MCF 10A (cell line): ENCODE measurements at places on chromosomes 16 and 17. TPM values are rescaled to one million over a fixed set of nuclear protein-coding genes. Genes with fewer than 3 reads are reported as not detected.

GRCh38 chr17:79023886-79024771, at the start of gene C1QTNF1:
Gene C1QTNF1, plus strand, starts transcription at chr17:79024169. Its CDS starts 19,800 bp downstream, at chr17:79043969.
- DNase-seq, result no peak
- peaks cover 12% of the 10 kb centered on the region for H3K36me3 ChIP-seq
- no peaks in the 10 kb centered on the region for H3K27me3 ChIP-seq
- H3K4me3 ChIP-seq, result peak within 1 kb of the TSS; percentile 73

GRCh38 chr17:9307313-9307998, 268.2 kb downstream of the STX8 start:
- no peaks in the 10 kb centered on the region for H3K27me3 ChIP-seq
- H3K36me3 ChIP-seq, result no peaks in the 10 kb centered on the region
- peak overlapping the region; percentile 39 for H3K27ac ChIP-seq
- H3K4me3 ChIP-seq, result no peak overlapping the region

DNA sequence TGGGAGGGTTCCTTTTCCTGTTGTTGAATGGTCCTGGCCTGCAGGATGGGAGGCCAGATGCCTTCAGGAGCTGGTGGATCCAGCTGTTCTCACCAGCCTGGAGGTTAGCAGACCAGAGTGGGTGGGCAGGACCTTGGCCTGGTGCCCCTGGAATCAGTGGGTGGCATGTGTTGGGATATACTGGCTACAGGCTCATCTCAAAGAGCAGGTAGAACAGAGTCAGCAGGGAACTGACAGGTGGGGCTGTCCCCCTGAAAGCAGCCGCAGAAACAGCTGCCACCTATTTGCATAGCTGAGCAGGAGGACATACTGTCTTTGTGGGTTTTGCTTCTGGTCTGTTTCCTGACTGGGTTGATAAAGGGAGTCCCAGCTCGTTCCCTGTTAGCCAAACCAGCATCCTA, 144.1 kb downstream of the RAB11FIP4 start:
- peaks cover 10% of the 10 kb centered on the region for H3K4me1 ChIP-seq
- no peak overlapping the region for H3K4me3 ChIP-seq
- H3K27ac ChIP-seq, result no peak overlapping the region
- no peaks in the 10 kb centered on the region for H3K36me3 ChIP-seq
- H3K27me3 ChIP-seq, result no peaks in the 10 kb centered on the region

GRCh38 chr16:2537451-2538379, at the start of gene PDPK1:
Gene PDPK1, plus strand, starts transcription at chr16:2538021. Its CDS starts 92 bp downstream, at chr16:2538113.
- DNase-seq, result peak; percentile 95
- peak within 1 kb of the TSS; percentile 79 for H3K4me3 ChIP-seq

DNA sequence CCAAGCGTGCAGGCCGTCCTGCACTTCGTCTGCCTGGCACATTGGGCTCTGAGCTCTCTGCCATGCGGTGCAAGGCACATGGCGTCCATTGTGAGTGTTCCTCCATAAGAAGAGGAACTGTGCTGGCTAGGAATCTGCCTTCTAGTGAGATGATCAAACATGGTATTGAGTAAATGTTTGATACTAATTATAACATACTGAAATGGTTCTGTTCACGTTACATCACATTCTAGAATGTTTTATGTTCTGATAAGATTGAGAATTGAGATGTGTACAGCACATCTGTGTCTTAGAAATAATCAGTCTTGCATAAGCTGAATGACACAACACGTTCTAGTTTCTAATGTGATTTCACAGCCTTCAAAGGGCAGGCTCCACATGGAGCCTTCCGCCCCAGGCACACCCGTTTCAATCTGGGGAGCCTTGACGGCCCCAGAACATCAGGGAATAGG, 42.9 kb downstream of the USP10 start:
- no peaks in the 10 kb centered on the region for H3K27me3 ChIP-seq
- no peak for DNase-seq
- H3K4me1 ChIP-seq, result peaks cover 20% of the 10 kb centered on the region
- H3K36me3 ChIP-seq, result peaks cover 30% of the 10 kb centered on the region
- H3K27ac ChIP-seq, result peak overlapping the region; percentile 7

DNA sequence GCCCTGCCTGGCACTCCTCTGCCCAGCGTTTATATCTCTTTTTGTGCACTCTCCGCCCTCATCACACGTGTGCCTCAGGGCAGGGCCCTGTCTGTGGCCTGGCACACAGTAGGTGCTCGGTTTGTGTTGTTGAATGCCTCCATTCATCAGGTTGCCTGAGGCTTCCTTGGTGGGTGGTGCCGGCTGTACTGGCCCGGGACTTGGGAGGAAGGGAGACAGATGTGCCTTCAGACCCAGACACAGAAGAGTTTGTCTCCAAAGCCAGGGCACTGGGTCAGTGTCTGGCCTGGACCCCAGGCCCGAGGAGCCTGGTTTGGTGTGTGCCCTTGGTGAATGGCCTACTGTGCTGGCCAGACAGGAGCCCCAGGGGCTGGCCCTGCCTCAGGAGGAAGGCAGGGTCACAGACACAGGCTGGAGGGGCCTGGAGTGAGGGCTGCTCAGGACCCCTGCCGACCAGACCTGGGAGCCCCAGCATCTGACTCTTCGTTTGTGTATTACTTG, 71.6 kb downstream of the RAI1 start:
- peaks cover 17% of the 10 kb centered on the region for H3K4me1 ChIP-seq
- peak overlapping the region; percentile 84 for H3K27ac ChIP-seq
- peak overlapping the region; percentile 88 for H3K4me3 ChIP-seq
- no peaks in the 10 kb centered on the region for H3K27me3 ChIP-seq
- no peak for DNase-seq

DNA sequence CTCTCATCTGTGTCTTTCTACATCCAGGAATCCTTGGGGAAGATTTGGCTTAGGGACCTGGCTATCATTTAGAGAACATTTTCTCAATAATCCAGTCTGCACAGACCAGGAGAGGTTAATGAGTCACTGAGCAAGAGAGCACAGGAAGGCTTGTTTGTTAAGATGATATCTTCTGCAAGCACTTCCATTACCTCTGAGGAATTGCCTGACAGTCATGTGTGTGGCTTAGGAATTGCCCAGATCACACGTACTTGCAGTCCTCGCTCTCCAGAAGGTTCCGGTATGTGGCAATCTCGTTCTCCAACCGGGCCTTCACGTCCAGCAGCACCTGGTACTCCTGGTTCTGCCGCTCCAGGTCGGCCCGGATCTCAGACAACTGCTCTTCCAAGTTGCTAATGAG, 3.3 kb downstream of the KRT37 start:
- peak overlapping the region; percentile 46 for H3K27ac ChIP-seq
- no peak overlapping the region for H3K4me3 ChIP-seq
- peak; percentile 68 for DNase-seq
- no peaks in the 10 kb centered on the region for H3K36me3 ChIP-seq
- peaks cover 32% of the 10 kb centered on the region for H3K4me1 ChIP-seq

DNA sequence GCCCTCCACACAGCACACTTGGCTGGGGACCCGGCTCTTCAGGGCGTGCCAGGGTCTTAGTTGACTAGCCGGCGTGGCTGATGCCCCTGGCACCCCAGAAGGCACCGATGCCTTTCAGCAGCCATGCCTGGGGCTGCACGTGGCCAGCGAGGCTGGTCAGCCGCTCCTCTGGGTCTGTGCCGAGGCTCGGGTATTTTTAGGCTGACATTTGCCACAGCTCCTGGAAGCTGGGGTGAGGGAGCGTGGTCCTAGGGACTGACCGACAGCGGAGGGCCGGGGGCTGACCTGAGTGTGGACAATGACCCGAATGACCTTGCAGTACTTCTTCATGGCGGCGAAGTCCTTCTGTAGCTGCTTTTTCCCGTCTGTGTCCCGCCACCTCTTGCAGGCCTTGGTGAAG, 3.9 kb downstream of the RPL3L start:
- H3K36me3 ChIP-seq, result no peaks in the 10 kb centered on the region
- H3K4me3 ChIP-seq, result no peak overlapping the region
- H3K27me3 ChIP-seq, result no peaks in the 10 kb centered on the region
- no peak for DNase-seq

DNA sequence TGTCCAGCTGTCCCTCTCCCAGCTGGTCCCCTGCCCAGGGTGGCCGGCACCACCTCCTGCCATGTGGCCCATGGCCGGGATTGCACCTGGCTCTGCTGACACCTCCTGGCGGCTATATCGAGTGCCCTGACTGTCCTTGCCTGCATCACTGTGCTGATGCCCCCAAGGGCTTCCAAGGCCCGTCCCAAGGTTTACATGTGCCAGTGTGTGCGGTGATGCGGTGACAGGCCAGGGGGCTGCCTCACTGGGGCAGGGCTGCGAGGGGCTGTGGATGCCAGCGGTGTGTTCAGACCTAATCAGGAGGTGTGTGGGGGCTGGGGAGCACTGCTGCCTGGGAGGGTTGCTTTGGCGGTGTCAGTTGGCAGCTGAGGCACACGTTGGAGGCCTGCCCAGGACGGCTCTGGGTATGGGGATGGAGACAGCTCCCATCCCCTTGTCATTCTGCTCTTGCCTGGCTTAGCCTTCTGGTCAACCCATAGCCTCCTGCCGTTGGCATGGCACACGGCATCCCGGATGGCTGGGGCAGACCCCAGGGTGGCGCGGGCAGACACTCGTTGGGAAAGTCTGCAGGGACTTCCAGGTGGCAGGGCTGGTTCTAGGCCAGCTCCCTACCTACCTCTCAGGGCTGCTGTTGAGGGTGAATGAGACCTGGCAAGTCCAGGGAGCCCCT, 5.5 kb downstream of the MAP2K3 start:
- peaks cover 21% of the 10 kb centered on the region for H3K36me3 ChIP-seq
- peaks cover 28% of the 10 kb centered on the region for H3K4me1 ChIP-seq
- no peak for DNase-seq

GRCh38 chr16:55710466-55710865, 54.7 kb downstream of the SLC6A2 start:
- no peak overlapping the region for H3K27ac ChIP-seq
- no peaks in the 10 kb centered on the region for H3K36me3 ChIP-seq
- no peak overlapping the region for H3K4me3 ChIP-seq
- H3K4me1 ChIP-seq, result no peaks in the 10 kb centered on the region

DNA sequence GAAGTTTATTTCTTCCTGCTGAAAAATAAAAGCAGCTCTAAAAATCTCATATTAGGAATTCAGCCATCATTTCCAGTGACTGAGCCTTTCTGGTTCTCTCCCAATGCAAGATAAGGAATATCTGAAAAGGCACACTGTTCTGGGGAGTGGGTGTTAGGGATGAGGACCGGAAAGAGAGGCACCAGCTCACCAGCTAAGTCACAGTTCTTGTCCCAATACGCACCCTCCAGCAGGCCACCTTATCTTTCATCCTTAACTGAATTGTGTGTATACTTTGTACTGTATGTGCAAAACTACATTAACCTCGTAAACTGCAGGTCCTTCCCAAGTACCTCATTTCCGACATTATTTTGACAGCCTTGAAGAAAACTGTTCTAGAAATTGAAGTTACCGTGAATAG, 11.0 kb downstream of the AMFR start:
- peaks cover 8% of the 10 kb centered on the region for H3K4me1 ChIP-seq
- no peak overlapping the region for H3K4me3 ChIP-seq
- H3K27ac ChIP-seq, result no peak overlapping the region
- DNase-seq, result no peak

GRCh38 chr17:17606416-17607000, 15.0 kb upstream of the PEMT start:
- H3K27me3 ChIP-seq, result peaks cover 12% of the 10 kb centered on the region
- H3K36me3 ChIP-seq, result no peaks in the 10 kb centered on the region
- no peaks in the 10 kb centered on the region for H3K4me1 ChIP-seq
- H3K27ac ChIP-seq, result no peak overlapping the region
- DNase-seq, result no peak

- H3K27ac ChIP-seq, result no peak overlapping the region
- H3K4me3 ChIP-seq, result no peak overlapping the region
- DNase-seq, result no peak
- H3K4me1 ChIP-seq, result no peaks in the 10 kb centered on the region
- H3K36me3 ChIP-seq, result peaks cover 38% of the 10 kb centered on the region
Measured at GRCh38 chr16:20925751-20926150, 25.2 kb downstream of the LYRM1 start.

DNA sequence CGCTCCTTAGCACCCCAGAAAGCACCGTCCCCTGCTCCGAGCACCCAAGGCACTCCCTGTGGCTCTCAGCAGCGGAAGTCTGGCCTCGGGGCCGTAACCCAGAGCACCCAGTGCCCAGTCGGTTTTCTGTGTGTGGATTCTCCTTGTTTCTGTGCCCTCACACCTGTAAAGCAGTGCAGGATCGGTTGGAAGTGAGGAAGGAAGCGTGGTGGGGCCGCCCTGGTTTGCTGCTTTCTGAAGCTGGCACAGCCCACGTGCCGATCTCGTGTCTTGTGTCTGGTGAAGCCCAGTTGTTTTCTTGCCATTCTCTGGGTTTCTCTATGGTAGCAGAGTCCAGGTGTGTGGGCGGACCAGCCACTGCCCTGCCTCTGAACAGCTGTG, 3.7 kb downstream of the ACSF3 start:
- peaks cover 10% of the 10 kb centered on the region for H3K4me1 ChIP-seq
- no peaks in the 10 kb centered on the region for H3K27me3 ChIP-seq
- H3K4me3 ChIP-seq, result no peak overlapping the region
- no peak overlapping the region for H3K27ac ChIP-seq
- DNase-seq, result no peak

DNA sequence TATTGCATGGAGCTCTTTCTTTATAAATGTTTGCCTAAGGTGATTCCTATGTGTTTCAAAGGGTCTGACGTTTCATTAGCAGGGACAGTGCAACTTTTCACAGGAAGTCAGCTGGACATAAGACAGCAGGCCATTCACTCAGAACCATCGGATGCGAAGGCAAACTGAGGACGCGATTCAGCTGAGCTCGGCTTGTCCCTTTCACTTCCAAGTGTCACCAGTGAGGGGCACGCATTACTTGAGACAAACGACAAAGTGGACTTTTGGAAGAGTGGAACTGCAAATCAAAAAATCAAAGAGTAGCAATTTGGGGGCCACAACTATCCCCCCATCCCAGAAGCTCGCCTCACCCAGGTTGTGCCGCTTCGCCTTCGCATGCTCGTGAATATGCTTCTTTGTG, 14.6 kb downstream of the USP22 start:
- H3K27ac ChIP-seq, result no peak overlapping the region
- H3K27me3 ChIP-seq, result no peaks in the 10 kb centered on the region
- DNase-seq, result no peak
- peak overlapping the region; percentile 38 for H3K4me3 ChIP-seq
- H3K36me3 ChIP-seq, result peaks cover 66% of the 10 kb centered on the region

- peak; percentile 75 for DNase-seq
- H3K4me1 ChIP-seq, result peaks cover 25% of the 10 kb centered on the region
- no peak overlapping the region for H3K27ac ChIP-seq
- no peaks in the 10 kb centered on the region for H3K36me3 ChIP-seq
- H3K4me3 ChIP-seq, result no peak overlapping the region
- H3K27me3 ChIP-seq, result no peaks in the 10 kb centered on the region
Measured at GRCh38 chr17:55584055-55584685, 72.9 kb upstream of the SMIM36 start.

GRCh38 chr17:40284085-40284713, 3.5 kb upstream of the CDC6 start:
- H3K27ac ChIP-seq, result peak overlapping the region; percentile 37
- H3K4me1 ChIP-seq, result peaks cover 19% of the 10 kb centered on the region
- no peak for DNase-seq
- H3K27me3 ChIP-seq, result no peaks in the 10 kb centered on the region
- H3K4me3 ChIP-seq, result peak overlapping the region; percentile 64

Gene ORAI3
- 16.2 and 21.2 TPM in 2 replicates for total RNA-seq

Gene MMP15
- 1.3 and 1.7 TPM in 2 replicates for total RNA-seq

Gene SLC38A8
- not detected in 2 replicates for total RNA-seq

Gene GAST
- not detected in 2 replicates for total RNA-seq

Gene PRAC2
- total RNA-seq, result not detected in 2 replicates

Gene OTOP3
- total RNA-seq, result not detected in 2 replicates

Gene NAA60
- total RNA-seq, result 38.6 and 40.8 TPM in 2 replicates

Gene PRR14
- 39.4 and 41.4 TPM in 2 replicates for total RNA-seq

Gene MYH2
- not detected in 2 replicates for total RNA-seq

Gene SULT1A2
- total RNA-seq, result 0.44 and 0.76 TPM in 2 replicates
